ENCODE measurements at places on chromosomes 4 and X.

GRCh38 chr4:8459867-8460445 is 19.4 kb downstream of the TRMT44 start:
- no peak for DNase-seq

DNA sequence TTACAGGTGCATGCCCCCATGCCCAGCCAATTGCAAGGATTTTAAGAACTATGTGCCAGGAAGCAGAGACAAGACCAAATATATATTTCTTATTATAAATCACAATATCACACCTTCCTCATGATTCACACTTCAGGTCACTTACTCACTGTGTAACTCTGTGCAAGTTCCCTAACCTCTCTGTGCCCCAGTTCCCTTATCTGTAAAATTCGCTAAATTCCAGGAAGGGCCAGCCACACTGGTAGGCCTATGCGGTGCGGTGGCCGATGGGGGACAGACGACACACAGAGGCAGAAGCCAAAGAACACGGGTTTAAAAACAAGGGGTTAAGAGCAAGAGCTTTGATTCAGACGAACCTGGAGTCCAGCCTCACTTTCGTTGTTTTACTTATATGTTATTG is 2.8 kb downstream of the TRIM2 start:
- no peak for DNase-seq

GRCh38 chrX:41796046-41796445 is 72.1 kb downstream of the GPR82 start:
- no peak for DNase-seq

- no peak for DNase-seq
These were observed 200.0 kb downstream of the CFAP299 start for GRCh38 chr4:80535551-80535950.

DNA sequence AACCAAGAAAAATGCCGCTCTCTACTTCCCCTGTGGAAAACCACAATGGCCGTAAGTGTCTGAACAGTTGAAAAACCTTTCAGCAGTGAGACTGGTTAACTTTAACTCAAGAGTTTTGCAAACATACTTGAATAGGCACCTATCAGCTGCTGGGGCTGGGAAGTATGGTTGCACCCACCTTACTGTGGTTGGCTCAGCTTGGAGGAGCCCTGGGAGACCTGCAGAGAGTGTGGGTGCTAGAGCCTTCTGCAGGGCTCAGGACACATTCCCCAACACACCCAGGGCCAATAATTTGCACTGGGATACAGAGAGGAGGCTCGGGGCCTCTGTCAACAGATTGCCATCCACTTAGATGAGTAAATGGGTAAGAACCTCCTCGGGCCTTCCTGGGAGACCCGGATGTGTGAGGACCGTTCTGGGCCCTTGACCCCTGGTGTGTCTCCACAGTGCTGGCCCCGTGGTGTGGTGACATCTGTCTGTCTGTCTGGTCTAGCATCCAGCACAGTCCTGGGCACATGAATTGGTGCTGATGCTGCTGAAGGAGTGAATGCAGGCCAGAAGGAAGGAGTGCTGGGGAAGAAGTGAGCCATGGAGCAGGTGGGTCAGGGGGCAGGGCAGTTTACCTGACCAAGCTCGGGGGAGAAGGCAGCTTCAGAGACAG is 46.5 kb downstream of the MAGEA1 start:
- DNase-seq, result no peak

DNA sequence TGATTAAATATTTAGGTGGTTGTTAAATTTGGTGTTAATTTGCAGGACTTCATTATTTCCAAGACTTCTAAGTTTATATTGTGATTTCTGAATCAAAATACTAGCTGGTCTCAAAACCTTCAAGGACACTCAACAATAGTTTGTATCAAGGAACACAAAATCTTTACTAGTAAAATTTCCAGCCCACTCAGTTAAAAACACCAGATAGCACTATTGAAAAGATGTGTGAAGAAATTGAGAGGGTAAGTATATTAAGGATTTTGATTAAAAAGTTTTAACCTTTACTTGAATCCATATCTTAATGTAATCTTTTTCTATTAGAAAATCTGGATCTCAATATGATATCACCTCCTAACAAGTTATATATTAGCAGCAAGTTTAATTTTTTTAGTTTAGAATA is 89.3 kb upstream of the UGT8 start:
- DNase-seq, result no peak

DNA sequence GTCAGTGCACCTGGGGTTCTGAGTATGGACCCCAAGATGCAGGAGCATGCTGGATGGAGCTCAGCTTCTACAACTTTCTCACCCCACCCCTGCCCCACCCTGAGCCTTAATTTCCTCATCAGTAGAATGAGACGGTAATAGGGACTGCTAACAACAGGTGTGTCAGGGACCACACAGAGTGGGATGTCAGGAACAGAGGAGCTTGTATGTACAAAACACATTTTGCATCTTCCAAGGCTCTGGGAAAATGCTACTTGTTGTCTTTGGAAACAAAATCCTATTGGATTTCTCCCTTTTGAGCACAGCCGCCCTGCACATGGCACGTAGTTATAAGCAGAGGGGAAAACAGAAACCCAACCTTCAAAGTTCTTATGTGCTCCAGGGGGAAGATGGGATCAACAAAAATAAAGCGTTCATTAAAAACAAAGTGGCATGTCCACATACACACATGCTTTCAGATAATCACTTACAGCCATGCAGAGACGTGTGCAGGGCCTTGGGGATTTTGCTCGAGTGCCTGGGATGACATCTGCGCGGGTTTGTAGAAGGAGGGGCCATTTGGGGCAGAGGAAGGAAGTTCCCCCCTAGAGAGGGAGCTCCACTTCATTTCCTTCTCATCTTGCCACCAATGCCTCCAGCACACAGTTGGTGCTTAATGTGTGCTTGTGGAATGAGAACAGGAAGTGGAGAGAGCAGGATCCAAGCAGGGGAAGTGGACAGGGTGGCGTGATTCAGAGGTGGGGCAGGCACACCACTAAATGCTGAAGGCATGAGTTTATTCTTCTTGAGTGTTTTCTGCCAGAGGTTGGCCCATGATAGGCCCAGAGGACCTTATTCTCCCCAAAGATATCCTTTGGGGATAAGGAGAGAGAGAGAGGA is 138.9 kb downstream of the SMIM20 start:
- no peak for DNase-seq

- DNase-seq, result peak; percentile 30
These were observed 16.1 kb downstream of the RNF4 start for GRCh38 chr4:2484993-2485392.

GRCh38 chr4:146029147-146029546 is 90.5 kb upstream of the ZNF827 start:
- DNase-seq, result no peak

DNA sequence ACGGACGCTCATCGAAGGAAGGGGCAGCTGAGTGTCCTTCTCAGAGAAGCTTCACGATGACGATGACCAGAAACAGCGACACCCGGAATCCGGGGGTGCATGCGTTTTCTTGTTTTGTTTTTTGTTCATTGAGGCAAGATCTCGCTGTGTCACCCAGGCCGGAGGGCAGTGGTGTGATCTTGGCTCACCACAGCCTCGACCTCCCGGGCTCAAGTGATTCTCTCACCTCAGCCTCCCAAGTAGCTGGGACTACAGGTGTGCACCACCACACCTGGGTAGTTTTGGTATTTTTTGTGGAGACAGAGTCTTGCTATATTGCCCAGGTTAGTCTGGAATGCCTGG is 19.8 kb downstream of the DGKQ start:
- no peak for DNase-seq

DNA sequence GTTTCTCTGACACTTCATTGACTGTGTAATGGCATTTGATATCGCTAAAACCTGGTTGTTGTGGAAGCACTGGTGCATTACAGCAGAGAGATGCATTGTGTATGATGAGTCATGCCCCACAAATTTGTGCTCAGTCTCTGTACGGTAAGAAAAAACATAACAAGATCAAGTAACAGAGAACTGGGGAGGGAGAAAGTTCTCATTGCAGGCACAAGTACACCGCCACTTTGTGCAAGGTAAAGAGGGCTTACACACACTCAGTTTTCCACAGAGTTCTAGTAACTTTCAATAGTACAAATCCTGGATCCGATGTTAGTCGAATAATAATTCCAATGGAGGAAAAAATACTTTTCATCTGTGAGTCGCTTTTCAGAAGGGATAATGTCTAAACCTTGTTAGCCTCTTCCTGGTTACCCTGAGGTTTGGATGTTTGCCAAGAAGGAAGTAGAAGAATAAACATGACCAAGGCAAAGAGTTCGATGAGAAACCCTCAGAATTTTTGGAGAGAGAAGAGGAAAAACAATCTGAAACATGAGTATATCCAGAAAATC is 512.5 kb upstream of the SLIT2 start:
- DNase-seq, result no peak

GRCh38 chrX:35380808-35381700 is 417.1 kb upstream of the MAGEB16 start:
- DNase-seq, result no peak

GRCh38 chrX:23981222-23981621 is 45.8 kb downstream of the KLHL15 start:
- DNase-seq, result no peak

DNA sequence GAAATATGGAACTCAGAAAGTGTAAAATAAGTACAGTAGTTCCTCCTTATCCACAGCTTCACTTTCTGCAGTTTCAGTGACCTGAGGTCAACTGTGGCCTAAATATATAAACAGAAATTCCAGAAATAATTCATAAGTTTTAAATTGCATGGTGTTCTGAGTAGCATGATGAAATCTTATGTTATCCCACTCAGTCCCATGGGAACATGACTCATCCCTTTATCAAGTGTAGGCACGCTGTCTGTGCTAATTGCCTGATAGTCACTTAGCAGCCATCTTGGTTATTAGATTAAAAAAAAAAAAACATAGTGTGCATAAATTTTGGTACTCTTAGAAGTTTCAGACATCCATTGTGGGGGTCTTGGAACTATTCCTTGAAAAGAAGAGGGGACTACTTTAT is 983.4 kb upstream of the ADGRL3 start:
- no peak for DNase-seq

All from stimulated activated CD8-positive, alpha-beta memory T cell treated with anti-CD3 and anti-CD28 coated beads, Interleukin-15, amount 100 ng/mL, for 1 hour (primary cell).